ENCODE measurements at places on chromosomes 1 and 21. TPM values are rescaled to one million over a fixed set of nuclear protein-coding genes. Genes with fewer than 3 reads are reported as not detected.
A peak's percentile ranks its signal among the peaks of the same experiment; 100 is the strongest.

DNA sequence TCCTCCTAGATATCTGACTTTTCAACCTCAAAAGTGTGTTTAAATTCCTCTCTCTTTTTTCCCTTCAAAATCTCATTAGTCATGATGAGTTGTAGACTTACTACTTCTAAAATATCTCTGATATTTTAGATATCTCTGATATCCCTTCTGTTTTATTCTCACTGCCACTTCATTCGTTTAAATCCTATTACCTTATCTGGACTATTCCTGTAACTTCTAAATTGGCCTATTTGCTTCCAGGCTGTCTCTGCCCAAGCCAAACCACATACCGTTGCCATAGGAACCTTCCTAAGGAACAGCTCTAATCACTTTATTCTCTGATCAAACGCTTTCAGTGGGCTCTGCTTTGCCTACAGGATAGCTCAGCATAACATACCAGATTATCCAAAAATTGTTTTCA, 333.1 kb upstream of the CHRM3 start:
- H3K4me1 ChIP-seq = no peaks in the 10 kb centered on the region
- H3K27ac ChIP-seq = no peak overlapping the region
- H3K27me3 ChIP-seq = no peaks in the 10 kb centered on the region
- no peak for DNase-seq
- H3K4me3 ChIP-seq = no peak overlapping the region
- no peaks in the 10 kb centered on the region for H3K36me3 ChIP-seq

GRCh38 chr1:55196433-55197035, 18.6 kb downstream of the USP24 start:
- peaks cover 43% of the 10 kb centered on the region for H3K4me1 ChIP-seq
- H3K36me3 ChIP-seq = no peaks in the 10 kb centered on the region
- no peak for DNase-seq
- H3K27me3 ChIP-seq = no peaks in the 10 kb centered on the region
- no peak overlapping the region for H3K4me3 ChIP-seq

- peaks cover 10% of the 10 kb centered on the region for H3K4me1 ChIP-seq
- H3K36me3 ChIP-seq = no peaks in the 10 kb centered on the region
- H3K27me3 ChIP-seq = no peaks in the 10 kb centered on the region
- H3K4me3 ChIP-seq = peak overlapping the region; percentile 25
Measured at GRCh38 chr1:8889925-8890785, 11.7 kb upstream of the ENO1 start.

- H3K4me3 ChIP-seq = no peak overlapping the region
- no peak for DNase-seq
- no peaks in the 10 kb centered on the region for H3K27me3 ChIP-seq
- H3K27ac ChIP-seq = no peak overlapping the region
- no peaks in the 10 kb centered on the region for H3K4me1 ChIP-seq
Measured at GRCh38 chr1:62325681-62326080, 6.4 kb upstream of the KANK4 start.

DNA sequence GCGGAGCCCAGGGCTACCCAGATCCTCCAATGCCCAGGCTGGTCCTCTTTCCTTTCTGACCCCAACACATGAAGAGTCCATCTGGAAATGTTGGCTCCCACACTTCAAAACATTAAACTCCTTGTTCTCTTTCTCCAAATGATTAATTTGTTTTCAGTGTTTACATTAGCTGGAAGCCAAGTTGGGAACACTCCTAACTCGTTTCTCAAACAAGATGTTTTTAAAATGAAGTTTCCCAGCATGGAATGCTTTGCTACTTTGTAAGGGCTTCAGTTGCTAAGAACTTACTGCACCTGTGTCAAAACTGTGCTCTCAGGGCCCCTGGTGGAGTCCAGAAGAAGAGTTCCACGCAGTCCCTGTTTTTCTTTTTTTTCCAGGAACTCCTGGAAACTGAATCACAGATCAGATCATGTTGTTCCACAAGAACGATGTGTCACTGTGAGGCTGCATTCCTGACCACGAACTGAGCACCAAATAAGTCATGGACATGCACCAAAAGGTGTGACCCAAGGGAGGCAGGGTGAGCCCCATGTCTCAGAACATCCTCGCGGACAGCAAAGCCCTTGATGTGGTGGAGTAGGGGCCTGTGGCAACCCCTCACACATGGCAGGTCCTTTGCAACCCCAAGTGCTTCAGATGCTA, 257.3 kb downstream of the KCNJ6 start:
- H3K27ac ChIP-seq = peak overlapping the region; percentile 38
- H3K36me3 ChIP-seq = no peaks in the 10 kb centered on the region
- H3K4me1 ChIP-seq = no peaks in the 10 kb centered on the region
- H3K27me3 ChIP-seq = no peaks in the 10 kb centered on the region

DNA sequence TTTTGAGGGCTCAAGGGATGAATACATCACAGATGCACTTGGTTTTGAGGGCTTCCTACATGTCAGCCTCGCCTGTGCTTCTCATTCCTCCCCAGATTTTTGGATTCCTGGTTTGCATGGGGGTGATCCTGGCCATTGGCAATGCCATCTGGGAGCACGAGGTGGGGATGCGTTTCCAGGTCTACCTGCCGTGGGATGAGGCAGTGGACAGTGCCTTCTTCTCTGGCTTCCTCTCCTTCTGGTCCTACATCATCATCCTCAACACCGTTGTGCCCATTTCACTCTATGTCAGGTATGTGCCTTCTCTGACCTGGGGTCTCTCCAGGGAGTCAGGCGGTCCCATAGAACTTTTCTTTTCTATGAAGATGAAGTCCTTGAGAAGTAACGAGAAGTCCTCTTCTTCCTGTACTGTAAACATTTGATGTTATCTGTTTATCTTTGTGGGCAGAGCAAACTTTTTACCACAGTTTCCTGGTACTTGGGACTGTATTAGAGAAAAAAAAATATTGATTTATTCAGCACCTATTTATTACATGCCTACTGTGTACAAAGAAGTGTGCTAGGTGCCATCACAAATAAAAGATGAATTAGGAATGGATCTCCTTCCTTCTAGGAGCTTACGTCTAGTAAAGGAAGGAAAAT, 12.0 kb downstream of the ATP8B2 start:
- H3K36me3 ChIP-seq = no peaks in the 10 kb centered on the region
- no peaks in the 10 kb centered on the region for H3K27me3 ChIP-seq
- H3K4me3 ChIP-seq = no peak overlapping the region
- peaks cover 6% of the 10 kb centered on the region for H3K4me1 ChIP-seq

DNA sequence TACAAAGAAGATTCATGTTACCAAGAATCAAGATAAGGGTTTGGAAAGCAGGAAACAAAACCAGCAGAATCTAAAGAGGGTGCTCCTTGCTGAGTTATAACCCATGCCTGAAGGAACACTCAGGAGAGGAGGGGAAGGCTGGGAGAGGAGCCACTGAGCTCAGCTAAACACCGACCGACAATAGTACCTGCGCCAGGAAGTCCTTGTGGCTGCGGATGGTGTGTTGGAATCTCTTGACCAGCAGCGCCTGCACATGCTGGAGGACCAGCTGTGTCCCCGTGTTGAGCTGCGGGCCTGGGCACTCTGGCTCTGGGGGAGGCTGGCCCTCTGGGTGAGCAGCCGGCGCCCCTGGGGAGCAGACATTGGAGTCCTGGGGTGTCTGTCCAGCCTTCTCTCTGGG, 89.4 kb downstream of the ABCA4 start:
- no peak overlapping the region for H3K27ac ChIP-seq
- H3K36me3 ChIP-seq = no peaks in the 10 kb centered on the region
- no peak for DNase-seq
- H3K27me3 ChIP-seq = no peaks in the 10 kb centered on the region
- no peak overlapping the region for H3K4me3 ChIP-seq

DNA sequence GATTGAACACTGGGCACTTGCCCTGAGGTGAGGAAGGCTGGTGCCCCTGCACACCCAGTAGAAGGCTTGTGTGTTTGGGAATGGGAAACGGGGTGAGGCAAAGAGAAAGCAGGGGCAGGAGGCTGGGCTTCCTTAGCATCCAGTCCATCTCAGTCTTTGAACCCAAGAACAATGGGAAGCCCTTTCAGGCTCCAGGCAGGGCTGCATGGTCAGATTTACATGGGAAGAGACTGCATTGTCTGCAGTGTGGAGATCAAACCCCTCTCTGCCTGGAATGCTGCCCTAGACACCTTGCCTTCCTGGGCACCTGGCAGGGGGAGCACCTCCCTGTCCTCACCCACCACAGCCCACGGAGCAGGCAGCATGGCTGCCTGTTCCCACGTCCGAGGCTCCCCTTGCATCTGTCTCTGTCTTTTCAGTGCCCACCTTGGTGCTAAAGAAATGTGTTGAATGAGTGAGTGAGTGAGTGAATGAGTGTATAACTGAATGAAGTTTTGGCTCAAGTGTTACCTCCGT, 268.5 kb downstream of the GRIK3 start:
- no peak overlapping the region for H3K27ac ChIP-seq
- H3K4me1 ChIP-seq = no peaks in the 10 kb centered on the region
- no peak overlapping the region for H3K4me3 ChIP-seq
- no peaks in the 10 kb centered on the region for H3K36me3 ChIP-seq

GRCh38 chr1:33322870-33323585, 2.1 kb upstream of the A3GALT2 start:
- no peak overlapping the region for H3K4me3 ChIP-seq
- peak overlapping the region; percentile 96 for H3K27ac ChIP-seq
- DNase-seq = peak; percentile 16
- no peaks in the 10 kb centered on the region for H3K36me3 ChIP-seq
- H3K4me1 ChIP-seq = peaks cover 9% of the 10 kb centered on the region

Gene ITGB2
- 10.9 TPM for total RNA-seq

DNA sequence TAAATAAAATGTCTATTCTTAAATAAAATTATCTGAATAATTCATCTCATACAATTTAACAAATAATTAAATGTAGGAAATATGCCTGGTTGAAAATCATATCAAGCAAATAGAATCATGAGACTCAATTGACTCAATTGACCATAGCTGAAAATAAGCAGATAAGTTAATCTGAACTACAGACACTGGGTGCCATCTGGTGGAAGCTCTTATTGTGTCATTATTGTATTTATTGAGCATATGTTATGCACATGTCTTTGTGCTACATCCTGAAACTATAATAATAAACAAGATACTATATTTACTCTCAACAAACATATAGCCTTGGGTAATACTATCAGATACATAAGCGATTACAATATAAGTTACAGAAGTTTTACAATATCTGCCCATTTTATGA, 41.0 kb downstream of the BRINP3 start:
- H3K27ac ChIP-seq = no peak overlapping the region
- no peak for DNase-seq
- no peaks in the 10 kb centered on the region for H3K36me3 ChIP-seq

DNA sequence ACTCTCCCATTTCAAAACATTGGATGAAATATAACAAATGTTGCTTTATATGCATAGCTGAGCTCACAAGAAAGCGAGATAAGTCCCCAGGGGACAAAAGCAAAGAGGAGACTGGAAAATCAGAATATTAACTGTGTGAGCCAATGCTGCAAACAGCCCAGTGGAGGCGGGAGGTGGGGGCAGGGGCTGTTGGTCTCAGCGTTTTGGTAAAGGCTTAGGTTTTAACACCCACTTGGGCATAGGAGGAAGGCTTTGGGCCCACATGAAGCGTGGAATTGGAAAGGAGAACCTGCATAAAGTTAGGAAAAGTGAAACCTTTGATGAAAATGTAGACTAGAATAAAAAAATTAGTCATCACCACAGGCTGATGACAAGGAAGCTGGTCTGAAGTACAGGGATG, 30.2 kb upstream of the SMIM12 start:
- H3K27ac ChIP-seq = no peak overlapping the region
- no peak for DNase-seq
- H3K36me3 ChIP-seq = no peaks in the 10 kb centered on the region
- no peaks in the 10 kb centered on the region for H3K4me1 ChIP-seq
- H3K4me3 ChIP-seq = no peak overlapping the region

GRCh38 chr1:30412241-30413110, 310.9 kb downstream of the MATN1 start:
- H3K27ac ChIP-seq = peak overlapping the region; percentile 2
- no peaks in the 10 kb centered on the region for H3K4me1 ChIP-seq
- no peak overlapping the region for H3K4me3 ChIP-seq
- H3K36me3 ChIP-seq = no peaks in the 10 kb centered on the region

Gene AMY1A
- not detected for total RNA-seq

Gene LHX4
- not detected for total RNA-seq

GRCh38 chr21:30733026-30733425, 14.0 kb downstream of the KRTAP21-2 start:
- no peak for DNase-seq
- H3K27ac ChIP-seq = no peak overlapping the region
- H3K4me1 ChIP-seq = no peaks in the 10 kb centered on the region
- no peak overlapping the region for H3K4me3 ChIP-seq
- H3K27me3 ChIP-seq = no peaks in the 10 kb centered on the region

Gene PLA2G2D
- total RNA-seq = not detected

Gene SLC9C2
- not detected for total RNA-seq

Gene OR2L3
- not detected for total RNA-seq

- DNase-seq = no peak
- H3K36me3 ChIP-seq = no peaks in the 10 kb centered on the region
- H3K4me3 ChIP-seq = no peak overlapping the region
- no peaks in the 10 kb centered on the region for H3K27me3 ChIP-seq
Measured at GRCh38 chr1:41751804-41752513, 166.8 kb downstream of the HIVEP3 start.

GRCh38 chr1:41503538-41504113, 19.1 kb upstream of the EDN2 start:
- peak overlapping the region; percentile 88 for H3K27ac ChIP-seq
- H3K27me3 ChIP-seq = no peaks in the 10 kb centered on the region
- no peak for DNase-seq
- H3K36me3 ChIP-seq = no peaks in the 10 kb centered on the region
- H3K4me1 ChIP-seq = peaks cover 39% of the 10 kb centered on the region

Gene RAB25
- total RNA-seq = not detected

DNA sequence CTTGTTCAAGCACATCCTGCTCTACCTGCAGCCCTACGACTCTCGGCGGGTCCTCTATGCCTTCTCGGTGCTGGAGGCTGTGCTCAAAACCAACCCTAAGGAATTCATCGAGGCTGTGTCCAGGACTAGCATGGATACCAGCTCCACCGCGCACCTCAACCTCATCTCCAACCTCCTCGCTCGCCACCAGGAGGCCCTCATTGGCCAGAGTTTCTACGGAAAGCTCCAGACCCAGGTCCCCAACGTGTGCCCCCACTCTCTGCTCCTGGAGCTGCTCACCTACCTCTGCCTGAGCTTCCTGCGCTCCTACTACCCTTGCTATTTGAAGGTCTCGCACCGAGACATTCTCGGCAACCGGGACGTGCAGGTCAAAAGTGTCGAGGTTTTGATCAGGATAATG, 74.3 kb upstream of the MORC3 start:
- H3K36me3 ChIP-seq = peaks cover 35% of the 10 kb centered on the region
- H3K4me3 ChIP-seq = no peak overlapping the region
- no peaks in the 10 kb centered on the region for H3K4me1 ChIP-seq
- H3K27me3 ChIP-seq = no peaks in the 10 kb centered on the region

GRCh38 chr1:201348211-201348566, 29.3 kb downstream of the TNNT2 start:
- no peak overlapping the region for H3K27ac ChIP-seq
- H3K27me3 ChIP-seq = no peaks in the 10 kb centered on the region
- no peaks in the 10 kb centered on the region for H3K4me1 ChIP-seq
- H3K4me3 ChIP-seq = no peak overlapping the region

Gene CYP4B1
- total RNA-seq = 57.3 TPM

- no peak for DNase-seq
- H3K36me3 ChIP-seq = no peaks in the 10 kb centered on the region
- no peaks in the 10 kb centered on the region for H3K4me1 ChIP-seq
- H3K4me3 ChIP-seq = no peak overlapping the region
Measured at GRCh38 chr1:216898801-216899200, 175.6 kb upstream of the ESRRG start.

Gene SERTAD4
- total RNA-seq = 0.41 TPM
